ENCODE measurements at places on chromosomes 12 and 14.

DNA sequence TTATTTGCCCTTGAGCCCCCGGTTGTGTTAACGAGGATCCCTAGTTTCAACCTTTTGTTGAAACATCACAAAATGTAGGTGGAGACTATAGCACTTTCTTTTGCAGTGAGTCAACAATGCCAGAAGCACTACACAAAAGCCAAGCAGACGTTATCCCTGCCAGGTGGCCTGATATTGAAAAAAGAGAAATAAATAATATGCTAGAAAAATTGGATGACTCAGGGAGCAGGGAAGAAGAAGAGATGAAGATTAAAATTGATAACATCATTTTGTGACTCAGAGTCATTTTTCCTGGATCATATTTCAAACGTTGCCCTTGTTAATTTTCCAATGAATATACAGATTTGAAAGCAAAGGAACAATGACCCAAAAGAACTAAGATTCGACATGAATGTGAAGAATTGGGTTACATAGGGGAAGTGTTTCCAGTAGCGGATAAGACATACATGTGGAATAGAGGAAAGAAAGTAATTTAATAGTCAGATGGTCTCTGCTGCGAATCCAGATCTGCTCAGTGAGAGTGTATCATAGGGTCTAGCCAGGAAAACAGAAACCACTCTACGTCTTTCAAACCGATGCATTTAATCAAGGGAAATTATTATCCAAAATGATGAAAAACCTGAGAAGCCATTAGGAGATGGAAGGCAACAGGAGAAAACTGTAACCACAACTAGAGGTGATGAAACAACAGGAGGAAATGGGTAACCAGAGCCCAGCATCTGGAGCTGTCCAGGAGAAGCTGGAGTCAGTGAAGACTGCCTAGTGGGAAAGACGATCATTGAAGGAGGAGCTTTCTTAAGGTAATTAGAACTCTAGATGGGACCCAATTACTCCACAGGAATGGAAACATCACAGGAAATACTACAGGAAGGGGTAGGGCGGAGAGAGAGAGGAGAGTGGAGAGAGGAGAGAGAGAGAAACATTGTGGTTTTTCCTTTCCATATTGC, 57.9 kb downstream of the RERG start:
- DNase-seq: no peak

- DNase-seq: no peak
Observed at GRCh38 chr12:48794870-48795269, 6.0 kb upstream of the ADCY6 start.

- DNase-seq: no peak
Observed at GRCh38 chr12:50842637-50843493, at the start of gene TMPRSS12. Gene TMPRSS12, plus strand, starts transcription at chr12:50842926. Its CDS starts 39 bp downstream, at chr12:50842965.

GRCh38 chr12:125202421-125202820, 137.2 kb downstream of the AACS start:
- DNase-seq: no peak

GRCh38 chr12:19925841-19926240, 442.5 kb upstream of the PDE3A start:
- DNase-seq: no peak

All from hematopoietic multipotent progenitor cell treated with erythropoietin and hydrocortisone succinate and interleukin-3 and kit ligand, for 15 days (in vitro differentiated cells).